ENCODE measurements at places on chromosomes 13 and 19. TPM values are rescaled to one million over a fixed set of nuclear protein-coding genes. Genes with fewer than 3 reads are reported as not detected.

Gene SYT3
- total RNA-seq, result not detected

Gene NPAS1
- 0.12 TPM for total RNA-seq

Gene APOC4
- total RNA-seq, result not detected

Gene C19orf73
- 0.70 TPM for total RNA-seq

Gene TBC1D17
- total RNA-seq, result 5.6 TPM

Gene CEACAM20
- not detected for total RNA-seq

Gene FSD1
- 6.8 TPM for total RNA-seq

Gene CLC
- total RNA-seq, result not detected

Gene LILRB5
- total RNA-seq, result not detected

Gene PRDX2
- total RNA-seq, result 169 TPM

Gene ZNF221
- 6.3 TPM for total RNA-seq

Gene ZNF285
- total RNA-seq, result 2.7 TPM

Gene KCTD15
- total RNA-seq, result 28.8 TPM

Gene FOSB
- 6.2 TPM for total RNA-seq

Gene GIPC1
- total RNA-seq, result 140 TPM

Gene CCDC8
- 11.9 TPM for total RNA-seq

Gene TMC4
- 0.15 TPM for total RNA-seq

Gene FGF22
- not detected for total RNA-seq

Gene F10
- total RNA-seq, result 4.1 TPM

Gene KLK3
- not detected for total RNA-seq

Gene C19orf81
- not detected for total RNA-seq

Gene FFAR2
- not detected for total RNA-seq

Gene ZNF222
- total RNA-seq, result 4.3 TPM

Gene FGF21
- total RNA-seq, result not detected

Gene SULT2A1
- not detected for total RNA-seq

Gene ZNF761
- 9.0 TPM for total RNA-seq

Gene WDR62
- 1.1 TPM for total RNA-seq

Gene ZNF66
- total RNA-seq, result 0.82 TPM

Gene APOC1
- total RNA-seq, result 0.47 TPM

Gene RAP2A
- 88.6 TPM for total RNA-seq

Gene PRR36
- total RNA-seq, result not detected

Gene ETFB
- total RNA-seq, result 202 TPM

Gene STK24
- 11.7 TPM for total RNA-seq

Gene ZNF493
- total RNA-seq, result 60.5 TPM

Gene GPR12
- not detected for total RNA-seq

Gene ZNF587B
- 17.8 TPM for total RNA-seq

Gene DCT
- total RNA-seq, result 0.12 TPM

Data from smooth muscle cell of the coronary artery (primary cell).